ENCODE measurements at places on chromosomes 6 and 20.

GRCh38 chr6:40640599-40641227 is 53.5 kb upstream of the LRFN2 start:
- DNase-seq: no peak

DNA sequence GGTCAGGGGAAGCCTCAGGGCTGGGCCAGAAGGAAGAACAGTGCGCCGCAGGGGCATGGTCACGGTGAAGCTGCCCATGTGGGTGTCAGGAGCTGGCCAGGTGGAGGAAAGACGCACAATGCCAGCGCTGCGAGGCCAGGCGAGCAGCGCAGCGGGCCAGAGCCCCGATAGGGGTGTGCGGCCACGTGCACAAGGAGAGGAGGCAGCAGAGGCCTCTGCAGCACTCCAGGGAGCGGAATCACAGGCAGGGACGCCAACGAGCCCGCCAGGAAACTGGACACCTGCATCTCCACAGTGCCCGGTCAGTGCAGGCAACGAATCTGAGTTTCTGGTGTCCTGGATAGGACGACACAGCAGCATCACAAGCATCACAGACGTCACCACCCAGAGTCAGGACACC is 35.7 kb downstream of the TAF4 start:
- DNase-seq: no peak

- DNase-seq: peak; percentile 82
These were observed at the start of gene SLC2A4RG for GRCh38 chr20:63739130-63740069. TSS of gene SLC2A4RG (plus strand) at chr20:63739776. CDS start at chr20:63739913, 137 bp downstream.

GRCh38 chr20:52010541-52010940 is 181.0 kb downstream of the ZFP64 start:
- DNase-seq: no peak

- DNase-seq: no peak
These were observed 92.6 kb downstream of the MAP3K7 start for GRCh38 chr6:90494067-90494780.

- DNase-seq: peak; percentile 15
These were observed 150.4 kb downstream of the GRM4 start for GRCh38 chr6:33995309-33996119.

- DNase-seq: no peak
These were observed 4.6 kb upstream of the SOX18 start for GRCh38 chr20:64053841-64054661.

DNA sequence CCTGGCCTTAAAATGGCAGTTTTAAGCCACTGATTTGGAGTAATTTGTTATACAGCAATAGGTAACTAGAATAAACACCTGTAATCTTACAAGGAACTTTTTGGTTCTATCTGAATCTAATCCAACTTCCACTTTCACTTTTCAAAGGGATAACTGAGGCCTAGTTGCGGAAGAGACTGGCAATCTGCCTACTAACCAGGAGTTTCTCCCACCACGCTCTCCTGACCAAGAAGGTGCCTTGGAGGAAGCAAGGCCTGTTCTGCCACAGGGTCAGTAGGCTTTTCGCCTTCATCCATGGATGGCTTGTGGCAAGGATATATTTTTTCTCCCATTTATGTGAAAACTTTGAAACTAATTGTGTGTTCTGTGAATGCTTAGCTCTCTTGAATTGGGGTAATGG is 12.9 kb upstream of the MYBL2 start:
- DNase-seq: no peak

DNA sequence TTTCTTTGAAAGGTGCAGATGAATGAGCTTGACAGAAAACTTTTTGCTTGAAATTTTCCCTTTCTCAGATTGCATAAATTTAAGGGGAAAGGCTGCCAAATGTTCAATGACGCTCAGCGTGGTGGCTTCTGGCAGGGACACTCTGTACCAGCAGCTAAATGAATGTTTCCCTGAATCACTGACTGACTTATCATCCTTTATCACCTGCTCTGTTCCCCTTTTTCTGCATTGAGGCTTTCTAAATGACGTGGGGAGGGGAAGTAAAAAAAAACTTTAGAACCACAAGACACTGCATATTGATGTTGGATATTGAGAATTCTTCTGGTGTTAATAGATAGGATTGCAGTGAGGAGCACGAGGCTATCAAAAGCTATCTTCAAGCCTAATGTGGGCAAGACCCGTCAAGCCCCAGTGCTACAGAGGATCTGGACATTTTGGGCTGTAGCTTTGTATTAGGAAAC is 46.9 kb upstream of the ENPP5 start:
- DNase-seq: no peak

DNA sequence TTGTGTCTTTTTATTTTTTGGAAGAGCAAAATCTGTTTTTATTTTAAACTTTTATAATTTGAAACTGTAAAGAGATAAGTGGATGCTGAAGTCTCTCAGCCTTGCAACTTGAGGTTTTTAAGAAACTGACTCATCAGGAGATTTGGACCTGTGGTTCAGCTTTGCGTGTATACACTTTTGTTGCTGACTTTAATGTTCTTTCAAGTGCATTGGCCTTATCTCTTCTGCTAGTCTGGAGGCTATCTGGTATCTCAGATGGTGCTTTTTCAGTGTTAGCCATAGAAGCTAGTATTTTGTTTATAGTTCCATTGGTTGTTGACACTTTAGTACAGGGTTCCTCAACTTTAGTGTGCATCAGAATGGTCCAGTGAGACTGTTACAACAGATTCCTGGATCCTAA is 504.0 kb upstream of the SPTLC3 start:
- DNase-seq: no peak

DNA sequence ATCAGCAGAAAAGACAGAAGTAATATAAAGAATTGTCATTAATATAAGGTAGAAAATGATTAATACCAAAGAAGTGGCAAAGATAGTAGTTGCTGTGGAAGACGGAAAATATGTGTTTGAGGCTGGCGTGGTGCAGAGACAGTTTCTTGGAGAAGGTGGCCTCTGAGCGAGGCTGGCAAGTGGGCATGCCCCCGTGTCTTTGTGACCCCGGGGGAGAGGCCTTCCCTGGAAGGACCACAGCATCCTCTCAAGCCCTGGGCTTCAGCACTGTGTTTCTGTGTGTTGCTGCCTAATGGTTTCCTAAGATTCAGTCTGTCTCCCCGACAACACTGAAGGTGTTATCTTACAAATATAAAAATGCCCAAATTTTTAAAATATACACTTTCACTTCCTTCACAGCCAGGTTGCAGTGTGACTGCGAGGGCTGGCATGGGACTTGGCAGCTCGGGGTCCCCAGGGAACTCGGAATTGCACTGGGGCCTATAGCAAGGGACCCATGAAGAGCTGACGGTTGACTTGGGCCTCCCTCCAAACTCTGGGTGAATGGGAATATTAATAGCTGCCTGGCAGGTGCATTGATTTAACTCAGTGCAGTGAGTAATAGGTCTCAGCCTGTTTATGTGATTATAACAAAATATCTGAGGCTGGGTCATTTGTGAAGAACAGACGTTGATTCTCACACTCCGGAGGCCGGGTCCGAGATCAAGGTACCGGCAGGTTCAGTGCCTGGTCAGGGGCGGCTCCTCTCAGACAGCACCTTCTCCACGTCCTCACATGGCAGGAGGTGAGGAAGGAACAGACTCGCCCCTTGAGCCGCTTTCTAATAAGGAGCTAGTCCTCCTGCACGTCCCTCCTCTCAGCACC is 47.4 kb upstream of the AFDN start:
- DNase-seq: no peak

DNA sequence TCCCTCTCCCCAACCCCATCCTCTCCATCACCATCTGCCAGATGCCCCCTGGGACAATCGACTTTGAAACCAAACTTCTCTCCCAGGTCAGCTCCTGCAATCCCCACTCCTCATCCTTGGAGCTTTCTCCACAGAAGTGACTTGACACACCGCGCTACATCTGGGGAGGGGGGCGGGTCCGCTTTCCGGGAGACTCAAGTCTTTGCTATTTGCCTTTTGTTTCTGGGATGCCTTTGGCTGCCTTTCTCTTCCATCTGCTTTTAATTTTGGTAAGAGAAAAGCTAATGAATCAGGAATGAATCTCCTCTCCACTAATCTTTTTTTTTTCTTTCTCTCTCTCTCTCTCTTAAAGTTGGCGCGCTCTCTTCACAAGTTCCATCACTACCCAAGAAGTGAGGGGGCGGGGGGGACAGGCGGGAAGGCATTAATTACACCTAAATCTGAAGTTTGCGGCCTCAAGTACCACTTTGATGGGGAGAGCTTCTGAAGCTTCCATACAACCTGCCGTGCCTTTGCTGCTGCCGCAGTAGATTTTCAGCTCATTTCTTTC is 664 bp upstream of the TPBG start:
- no peak for DNase-seq

GRCh38 chr6:93896081-93896480 is 476.7 kb upstream of the EPHA7 start:
- DNase-seq: no peak

DNA sequence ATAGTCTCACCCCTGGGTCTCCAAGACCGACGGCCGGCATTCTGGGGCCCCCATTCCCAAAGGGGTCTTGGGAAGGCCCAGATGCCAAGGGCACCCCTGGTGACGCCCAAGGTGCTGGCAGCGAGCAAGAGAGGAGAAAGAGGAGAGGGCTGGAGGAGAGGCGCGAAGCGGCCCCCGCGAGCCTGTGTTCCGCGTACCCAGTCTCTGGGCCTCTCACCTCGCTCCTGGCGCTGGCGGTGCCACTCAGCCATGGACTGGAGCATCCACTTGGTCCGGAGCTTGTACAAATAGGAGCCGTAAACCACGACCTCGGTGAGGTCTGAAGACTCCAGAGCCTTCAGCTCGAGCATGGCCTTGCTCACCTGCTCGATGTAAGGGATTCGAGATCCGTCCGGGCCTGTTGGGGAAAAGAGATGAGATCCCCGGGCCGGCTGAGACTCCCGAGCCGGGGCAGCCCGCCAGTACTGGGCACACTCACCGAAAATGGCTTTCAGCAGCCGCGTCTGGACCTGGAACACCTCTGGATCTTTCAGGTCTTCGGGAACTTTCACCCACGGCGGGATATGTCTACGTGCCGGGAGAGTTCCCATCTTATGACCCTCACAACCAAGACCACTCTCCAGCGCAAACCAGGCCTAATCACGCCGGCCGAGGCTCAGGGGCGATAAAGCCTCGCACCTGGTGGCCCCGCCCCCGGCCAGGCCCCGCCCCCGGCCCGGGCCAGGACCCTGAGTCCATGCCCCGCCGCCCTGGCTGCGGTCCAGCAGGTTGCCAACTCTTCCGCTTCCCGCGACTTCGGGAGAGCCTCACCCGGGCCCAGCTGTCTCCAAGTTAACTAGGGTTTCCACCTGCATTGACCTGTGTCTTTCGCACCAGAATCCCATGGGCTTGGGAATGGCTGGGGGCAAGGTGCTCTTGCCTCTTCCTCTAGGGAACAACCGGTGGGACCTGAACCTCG is at the start of gene DPPA5:
Gene DPPA5, minus strand, starts transcription at position 641 of the 958 bp plus-strand sequence. Its CDS starts 51 bp downstream, at position 590.
- no peak for DNase-seq

GRCh38 chr6:125939791-125940190 is 16.8 kb upstream of the HINT3 start:
- no peak for DNase-seq

DNA sequence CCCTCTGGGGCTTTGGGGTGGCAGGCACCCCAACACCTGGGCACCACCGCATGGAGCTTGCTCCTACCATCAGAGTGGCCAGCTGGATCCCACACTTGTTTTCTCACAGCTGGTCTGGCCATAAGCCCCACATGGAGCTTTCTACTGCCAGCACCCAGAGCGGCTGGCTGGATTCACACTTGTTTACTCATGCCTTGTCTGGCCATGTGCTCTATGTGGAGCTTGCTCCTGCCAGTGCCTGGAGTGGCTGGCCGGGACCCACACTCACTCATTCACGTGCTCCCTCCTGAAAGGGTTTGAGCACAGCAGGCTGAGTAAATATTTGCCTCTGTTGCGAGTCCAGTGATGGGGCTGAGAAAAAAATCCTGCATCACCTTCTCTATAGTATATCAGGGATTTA is 487.0 kb downstream of the CD109 start:
- DNase-seq: no peak

DNA sequence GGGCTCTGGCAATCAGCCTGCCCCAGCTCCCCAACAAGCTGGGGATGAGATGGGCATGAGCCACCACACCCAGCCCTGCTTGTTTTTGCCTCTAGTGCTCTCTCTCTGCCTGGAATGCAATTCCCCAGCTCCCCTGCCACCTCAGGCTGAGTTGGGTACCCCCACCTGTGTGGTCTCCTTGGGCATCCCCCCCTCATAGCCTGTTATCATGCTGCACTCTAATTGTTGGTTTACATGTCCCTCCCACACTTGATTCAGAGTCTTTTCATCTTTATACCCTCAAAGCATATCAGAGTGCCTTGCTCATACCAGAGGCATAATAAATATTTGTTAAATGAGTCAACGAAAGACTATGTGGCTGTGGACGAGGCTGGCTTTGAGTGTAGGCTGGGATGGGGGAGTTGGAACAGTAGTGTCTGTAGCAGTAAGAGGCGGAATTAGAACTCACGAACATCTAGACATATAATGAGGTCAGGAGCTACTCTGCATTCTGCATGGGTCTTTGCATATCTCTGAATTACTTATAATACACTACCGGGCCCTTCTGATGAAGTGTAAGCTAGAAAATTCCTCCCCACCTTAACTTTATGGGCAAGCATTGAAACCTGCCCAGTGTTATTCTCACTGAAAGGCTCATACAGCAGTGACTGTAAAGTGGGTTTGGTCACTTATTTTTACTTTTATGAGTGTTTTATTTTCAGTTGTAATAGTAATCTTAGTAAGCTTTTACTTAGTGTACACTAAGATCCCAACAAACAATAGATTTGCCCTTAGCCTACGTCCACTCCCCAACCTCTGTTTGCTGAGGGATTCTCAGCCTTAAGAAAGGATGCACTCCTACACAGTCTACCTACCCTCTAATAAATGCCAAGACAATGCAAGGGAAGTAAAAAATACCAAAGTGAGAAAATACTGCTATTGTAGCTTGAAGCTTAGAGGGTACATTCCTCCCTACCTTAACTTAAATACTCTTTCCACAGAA is 58.7 kb downstream of the EDN1 start:
- DNase-seq: no peak

- no peak for DNase-seq
These were observed 305.8 kb upstream of the RSPO3 start for GRCh38 chr6:126812651-126813050.

DNA sequence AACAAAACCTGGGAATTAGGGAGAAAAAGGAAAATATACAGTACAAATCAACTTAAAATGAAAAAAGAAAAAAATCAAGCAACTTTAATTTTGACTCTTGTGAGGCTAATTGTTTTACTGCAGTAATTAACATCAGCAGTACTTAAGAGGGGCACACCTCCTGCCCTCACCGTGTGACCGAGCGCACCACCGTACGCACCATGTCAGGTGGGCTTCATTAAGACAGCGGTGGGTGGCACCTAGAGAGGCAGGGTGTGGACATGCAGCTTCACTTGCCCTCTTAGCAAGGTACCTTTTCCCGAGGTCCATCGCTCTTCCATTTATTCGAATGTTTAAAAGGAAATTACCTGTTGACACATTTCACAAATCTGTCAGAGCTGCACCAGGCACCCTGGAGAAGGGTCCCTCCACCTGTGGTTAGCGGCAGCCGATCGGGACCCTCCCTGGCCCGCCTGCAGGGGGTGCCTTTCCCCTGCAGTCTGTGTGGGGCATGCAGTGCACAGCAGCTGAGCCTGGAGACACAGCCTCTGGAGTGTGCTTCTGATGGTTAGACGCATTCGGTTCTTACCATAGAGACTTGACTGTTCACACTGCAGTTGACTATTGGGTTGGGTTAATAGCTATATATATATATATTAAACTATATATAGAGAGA is 184.1 kb downstream of the TMEM242 start:
- no peak for DNase-seq

- peak; percentile 85 for DNase-seq
These were observed 13.7 kb downstream of the KLHL31 start for GRCh38 chr6:53651764-53652401.
